Upper lobe of left lung (tissue), 6 donors: ENCODE measurements at places on chromosomes 7 and 10. TPM values are rescaled to one million over a fixed set of nuclear protein-coding genes. Genes with fewer than 3 reads are reported as not detected.

DNA sequence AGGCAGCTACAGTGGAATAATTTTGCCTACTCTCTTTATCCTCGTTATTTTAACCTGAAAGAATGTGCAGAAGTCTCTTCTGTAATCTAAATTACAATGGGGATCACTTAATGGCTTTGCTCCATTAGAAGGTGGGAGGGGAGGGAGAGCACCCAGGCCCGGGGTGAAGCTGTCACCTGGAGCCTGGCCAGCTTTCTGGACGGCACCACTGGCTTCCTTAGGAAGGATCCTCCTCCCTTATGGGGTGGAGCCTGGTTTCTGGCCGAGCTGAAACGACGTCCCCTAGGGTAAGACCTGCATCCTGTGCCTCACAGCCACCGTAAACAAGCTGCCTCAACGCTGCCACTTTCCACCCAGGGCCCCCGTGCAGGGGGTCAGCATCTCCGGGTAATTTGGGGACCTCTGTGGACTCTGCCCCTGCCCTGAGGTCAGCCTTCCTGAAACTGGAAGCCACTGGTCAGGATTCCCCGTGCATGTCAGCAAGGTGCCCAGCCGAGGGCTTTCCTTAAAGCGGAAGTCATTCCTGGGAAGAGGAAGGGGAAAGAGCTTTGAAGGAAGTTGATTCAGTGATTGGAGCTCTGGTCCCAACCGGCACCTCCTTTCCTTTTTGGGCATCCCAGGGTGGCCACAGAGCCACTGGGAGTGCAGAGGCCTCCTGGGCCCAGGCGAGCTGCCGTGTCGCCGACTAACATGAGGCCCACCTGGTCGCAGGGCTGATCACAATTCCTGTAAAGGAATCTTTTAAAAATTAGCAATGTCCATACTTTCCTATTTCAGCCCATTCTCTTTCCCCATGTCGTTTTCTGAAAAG lies 569.1 kb downstream of the DNAJB6 start:
- DNase-seq: no peak
- H3K4me3 ChIP-seq: no peak overlapping the region
- H3K27ac ChIP-seq: no peak overlapping the region
- H3K27me3 ChIP-seq: no peaks in the 10 kb centered on the region
- no peaks in the 10 kb centered on the region for H3K36me3 ChIP-seq

DNA sequence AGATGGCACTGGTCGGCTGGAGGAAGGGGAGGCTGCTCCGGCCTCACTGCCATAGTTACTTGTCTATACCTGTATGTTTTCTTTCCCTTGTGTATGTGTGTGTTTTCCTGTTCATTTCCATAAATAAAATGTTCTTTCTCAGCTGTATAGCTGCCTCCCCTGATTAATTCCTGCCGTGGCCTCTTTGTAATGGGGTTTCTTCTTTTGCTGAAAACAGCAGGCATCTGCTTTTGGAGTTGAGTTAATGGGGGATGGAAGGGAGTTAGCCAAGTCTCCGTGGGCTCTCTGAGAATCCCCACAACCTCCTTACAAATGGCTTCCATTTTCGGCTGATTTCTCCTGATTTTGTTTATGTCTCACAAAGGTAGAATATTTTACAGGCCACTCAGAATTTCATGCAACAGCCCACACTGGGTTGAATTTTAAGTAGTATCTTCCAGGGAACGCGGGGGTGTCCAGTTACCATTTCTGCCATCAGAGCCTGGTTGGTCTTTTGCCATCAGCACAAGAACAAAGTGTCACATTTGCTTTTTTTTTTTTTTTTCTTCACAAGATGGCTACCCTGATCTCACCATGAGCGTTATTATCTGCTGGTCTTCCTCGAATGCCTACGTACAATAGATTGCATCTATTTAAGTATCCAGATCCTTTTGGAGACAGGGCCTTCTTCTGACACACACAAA lies 88.1 kb upstream of the NRP1 start:
- H3K4me3 ChIP-seq: no peak overlapping the region
- no peaks in the 10 kb centered on the region for H3K36me3 ChIP-seq

DNA sequence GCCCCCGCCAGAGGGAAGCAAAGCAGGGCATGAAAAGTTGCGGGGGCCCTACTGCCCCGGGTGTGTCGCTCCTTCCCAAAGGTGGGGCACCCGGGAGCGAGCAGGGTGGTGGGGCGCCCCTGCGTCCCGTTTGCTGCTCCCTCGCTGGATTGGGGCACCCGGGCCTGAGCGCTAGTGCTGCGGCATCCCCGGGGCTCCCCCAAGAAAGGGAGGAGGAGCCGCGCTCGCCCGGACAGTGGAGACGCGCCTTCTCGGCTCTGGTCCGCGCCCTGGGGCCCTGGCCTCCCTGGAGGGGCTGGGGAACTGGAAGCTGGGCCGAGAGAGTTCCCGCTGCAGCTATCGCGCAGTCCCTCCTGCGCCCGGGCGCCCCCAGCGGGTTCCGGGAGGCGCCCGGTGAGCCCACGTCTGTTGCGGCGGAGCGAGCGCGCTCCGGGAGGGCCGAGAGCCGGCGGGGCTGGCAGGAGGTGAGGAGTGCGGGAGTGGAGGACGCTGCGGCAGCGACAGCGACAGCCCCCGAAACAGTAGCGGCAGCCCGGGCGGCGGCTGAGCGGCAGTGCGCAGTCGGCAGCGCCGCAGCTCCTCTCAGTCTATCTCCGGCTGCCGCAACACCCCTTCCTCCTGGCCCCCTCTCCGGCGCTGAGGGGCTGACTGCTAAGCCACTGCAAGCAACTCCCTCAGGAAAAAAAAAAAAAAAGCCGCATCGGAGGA lies 504 bp upstream of the BMPER start:
- peak overlapping the region; percentile 62 for H3K4me3 ChIP-seq
- H3K36me3 ChIP-seq: no peaks in the 10 kb centered on the region
- peaks cover 23% of the 10 kb centered on the region for H3K4me1 ChIP-seq
- H3K27me3 ChIP-seq: peaks cover 18% of the 10 kb centered on the region

- no peak for DNase-seq
- H3K4me3 ChIP-seq: no peak overlapping the region
- no peaks in the 10 kb centered on the region for H3K4me1 ChIP-seq
- H3K27ac ChIP-seq: no peak overlapping the region
These were observed 155.8 kb upstream of the TAC1 start for GRCh38 chr7:97576043-97576442.

GRCh38 chr7:129845972-129846327 lies 106.8 kb downstream of the UBE2H start:
- H3K27me3 ChIP-seq: no peaks in the 10 kb centered on the region
- peaks cover 21% of the 10 kb centered on the region for H3K4me1 ChIP-seq
- no peak overlapping the region for H3K27ac ChIP-seq
- H3K4me3 ChIP-seq: no peak overlapping the region

DNA sequence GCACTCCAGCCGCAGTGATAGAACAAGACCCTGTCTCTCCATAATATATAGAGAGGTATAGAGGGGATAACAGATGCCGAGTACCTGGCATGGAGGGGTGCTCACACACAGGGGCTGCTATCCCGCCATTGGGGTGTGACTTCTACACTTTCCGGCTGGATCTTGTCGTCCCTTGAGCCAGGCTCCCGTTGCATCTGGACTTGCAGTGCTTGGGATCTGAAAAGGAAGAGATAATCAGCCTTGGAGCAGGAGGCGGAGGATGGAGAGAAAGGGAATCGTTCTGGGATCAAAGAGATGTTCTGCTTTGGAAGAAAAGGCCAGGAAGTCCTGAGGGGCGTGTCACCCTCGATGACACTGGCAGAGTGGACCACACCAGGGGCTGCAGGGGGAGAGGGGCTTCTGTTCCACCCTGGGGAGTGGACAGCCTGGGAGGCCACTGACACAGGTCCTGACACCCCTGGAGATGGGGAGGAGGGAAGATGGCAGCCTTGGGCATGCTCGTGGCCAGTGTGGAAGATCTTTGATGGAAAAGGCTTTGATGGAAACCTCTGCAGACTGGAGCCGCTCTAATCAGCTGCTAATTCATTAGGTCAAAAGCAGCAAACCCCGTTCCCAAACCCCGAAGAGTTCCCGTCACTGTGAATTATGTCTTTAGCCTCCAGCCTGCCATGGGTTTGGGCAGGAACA lies 85.1 kb downstream of the CARD11 start:
- no peak overlapping the region for H3K4me3 ChIP-seq
- no peaks in the 10 kb centered on the region for H3K4me1 ChIP-seq
- peak; percentile 14 for DNase-seq
- no peak overlapping the region for H3K27ac ChIP-seq
- H3K27me3 ChIP-seq: no peaks in the 10 kb centered on the region

GRCh38 chr7:87831097-87831496 lies 45.1 kb downstream of the SLC25A40 start:
- H3K4me1 ChIP-seq: no peaks in the 10 kb centered on the region
- H3K27ac ChIP-seq: no peak overlapping the region
- peaks cover 8% of the 10 kb centered on the region for H3K36me3 ChIP-seq
- no peak for DNase-seq
- no peak overlapping the region for H3K4me3 ChIP-seq

- H3K4me3 ChIP-seq: peak overlapping the region; percentile 66
- no peaks in the 10 kb centered on the region for H3K27me3 ChIP-seq
- peak; percentile 35 for DNase-seq
- peaks cover 15% of the 10 kb centered on the region for H3K4me1 ChIP-seq
- H3K27ac ChIP-seq: peak overlapping the region; percentile 70
These were observed 863 bp downstream of the ST8SIA6 start for GRCh38 chr10:17453373-17454091.

GRCh38 chr7:87003872-87004798 lies 55.3 kb downstream of the ELAPOR2 start:
- no peaks in the 10 kb centered on the region for H3K27me3 ChIP-seq
- H3K4me3 ChIP-seq: no peak overlapping the region
- no peaks in the 10 kb centered on the region for H3K36me3 ChIP-seq
- no peak for DNase-seq
- peaks cover 5% of the 10 kb centered on the region for H3K4me1 ChIP-seq

GRCh38 chr10:98269435-98269912 lies 1.5 kb upstream of the LOXL4 start:
- H3K36me3 ChIP-seq: no peaks in the 10 kb centered on the region
- no peak overlapping the region for H3K4me3 ChIP-seq
- H3K4me1 ChIP-seq: peaks cover 20% of the 10 kb centered on the region
- no peaks in the 10 kb centered on the region for H3K27me3 ChIP-seq
- H3K27ac ChIP-seq: peak overlapping the region; percentile 75

- H3K36me3 ChIP-seq: peaks cover 99% of the 10 kb centered on the region
- H3K27me3 ChIP-seq: no peaks in the 10 kb centered on the region
- H3K27ac ChIP-seq: no peak overlapping the region
- no peak overlapping the region for H3K4me3 ChIP-seq
- no peaks in the 10 kb centered on the region for H3K4me1 ChIP-seq
- no peak for DNase-seq
These were observed 46.1 kb downstream of the AP3M1 start for GRCh38 chr10:74104480-74104879.

GRCh38 chr7:89265631-89266030 lies 470.1 kb upstream of the TEX47 start:
- H3K36me3 ChIP-seq: no peaks in the 10 kb centered on the region
- no peak for DNase-seq

GRCh38 chr7:1348096-1348822 lies 111.0 kb downstream of the MICALL2 start:
- DNase-seq: peak; percentile 63
- H3K4me1 ChIP-seq: no peaks in the 10 kb centered on the region
- H3K27me3 ChIP-seq: peaks cover 5% of the 10 kb centered on the region

DNA sequence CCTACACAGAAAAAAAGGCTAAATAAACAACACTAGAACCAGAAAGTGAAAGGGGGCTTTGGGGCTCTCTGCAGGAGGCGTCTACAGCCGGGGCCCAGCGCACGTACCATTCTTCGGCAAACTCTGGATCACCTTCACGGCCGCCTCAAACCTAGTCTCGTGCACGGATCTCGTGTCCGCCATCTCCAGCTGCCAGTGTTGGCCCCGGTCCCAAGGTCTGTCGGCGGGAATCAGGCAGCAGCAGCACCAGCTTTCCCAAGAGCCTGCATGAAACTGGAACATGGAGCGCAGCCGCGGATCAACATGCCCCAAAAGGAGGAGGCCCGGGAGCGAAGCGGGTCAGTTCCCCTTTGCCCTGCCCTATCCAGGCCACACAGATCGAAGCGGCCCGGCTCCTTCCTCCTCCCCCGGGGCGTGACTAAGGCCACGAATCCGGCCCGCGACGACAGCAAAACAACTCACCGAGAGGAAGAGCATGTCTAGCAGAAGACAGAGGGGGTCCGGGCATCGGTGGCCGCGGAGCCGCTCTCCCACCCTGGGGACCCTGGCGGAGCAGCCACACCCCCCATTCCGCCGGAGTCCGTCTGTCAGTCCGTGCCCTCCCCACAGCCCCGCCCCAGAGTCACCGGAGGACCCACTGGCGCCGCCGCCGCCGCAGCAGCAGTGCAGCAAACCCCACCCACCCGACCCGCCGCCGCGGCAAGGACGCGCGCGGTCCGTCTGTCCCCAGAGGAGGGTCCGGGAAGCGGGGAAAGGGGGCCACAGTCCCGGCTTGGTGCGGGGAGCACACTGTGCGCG lies at the start of gene ACBD5:
Gene ACBD5 (minus strand): TSS at position 586 of the 798 bp plus-strand sequence. CDS start 109 bp downstream, at position 477.
- H3K4me3 ChIP-seq: peak within 1 kb of the TSS; percentile 73
- no peaks in the 10 kb centered on the region for H3K36me3 ChIP-seq
- peaks cover 20% of the 10 kb centered on the region for H3K4me1 ChIP-seq

- no peak overlapping the region for H3K27ac ChIP-seq
- H3K36me3 ChIP-seq: no peaks in the 10 kb centered on the region
- H3K4me3 ChIP-seq: no peak overlapping the region
- no peaks in the 10 kb centered on the region for H3K27me3 ChIP-seq
These were observed 107.7 kb upstream of the ANK3 start for GRCh38 chr10:60497364-60497763.

DNA sequence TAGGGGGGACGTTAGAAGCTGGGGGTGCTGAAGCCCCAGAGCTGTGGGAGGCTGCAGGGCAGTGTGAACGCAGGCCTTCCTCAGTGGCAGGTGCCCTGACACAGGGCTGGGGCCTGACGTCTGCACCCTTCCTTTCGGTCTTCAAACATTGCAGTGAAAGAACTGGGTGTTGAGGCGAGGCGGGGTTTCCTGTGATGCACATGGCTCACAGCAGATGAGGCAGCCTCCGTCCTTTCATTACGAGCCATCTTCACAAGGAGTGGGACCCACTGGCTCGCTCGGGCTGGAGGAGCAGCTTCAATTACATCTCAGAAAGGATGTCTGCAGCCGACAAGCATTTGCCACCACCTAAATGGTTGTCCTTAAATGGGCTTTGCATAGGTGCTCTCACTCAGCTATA lies 180.3 kb upstream of the SHH start:
- no peak for DNase-seq
- H3K36me3 ChIP-seq: no peaks in the 10 kb centered on the region
- no peak overlapping the region for H3K27ac ChIP-seq
- H3K4me1 ChIP-seq: no peaks in the 10 kb centered on the region

DNA sequence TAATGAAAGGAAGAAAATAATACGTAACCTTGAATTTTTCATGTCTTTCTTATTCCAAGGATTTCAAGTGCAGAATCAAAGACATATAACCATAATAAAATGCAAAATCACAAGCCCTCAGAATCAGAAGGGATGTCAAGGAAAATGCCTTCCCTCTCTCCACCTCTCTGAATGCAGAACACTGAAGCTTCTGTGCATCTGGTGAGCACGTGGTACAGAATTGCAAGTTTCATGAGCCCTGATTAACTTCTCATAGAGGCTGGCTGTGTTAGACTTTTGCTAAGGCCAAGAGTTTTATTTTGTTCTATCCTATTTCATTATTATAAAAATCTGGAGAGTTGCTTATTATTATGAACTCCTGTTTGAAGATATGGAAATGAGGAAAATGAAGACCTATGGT lies 533.7 kb upstream of the POM121L12 start:
- H3K4me3 ChIP-seq: no peak overlapping the region
- H3K4me1 ChIP-seq: no peaks in the 10 kb centered on the region
- DNase-seq: no peak
- H3K36me3 ChIP-seq: no peaks in the 10 kb centered on the region

Gene DLX6
- not detected for total RNA-seq

Gene TOMM7
- total RNA-seq: 42.4 TPM

Gene PTF1A
- not detected for total RNA-seq

Gene STK32C
- 14.5 TPM for total RNA-seq

Gene HYAL4
- not detected for total RNA-seq

Gene WAPL
- 34.0 TPM for total RNA-seq
